ENCODE measurements at places on chromosomes 7 and 10.

- DNase-seq: peak; percentile 79
Measured at GRCh38 chr7:50418086-50418515, 32.0 kb downstream of the FIGNL1 start.

DNA sequence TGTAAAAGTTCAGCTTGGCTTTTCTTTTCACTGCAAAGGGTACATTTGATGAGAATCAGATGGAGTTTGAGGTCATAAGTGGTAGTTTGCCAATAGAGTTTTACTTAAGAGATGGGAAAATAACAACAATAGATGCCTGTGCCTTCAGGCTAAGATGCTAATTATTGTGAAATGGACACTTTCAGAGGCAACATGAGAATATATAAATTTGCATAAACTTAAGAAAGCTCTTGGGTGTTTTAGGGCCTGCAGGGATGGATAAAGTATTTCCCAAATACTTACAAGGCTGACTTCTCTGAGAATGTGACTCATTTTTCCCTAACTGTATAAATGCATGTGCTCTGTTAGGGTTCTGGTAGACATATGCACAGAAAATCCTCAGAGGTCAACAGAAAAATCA lies 200.3 kb upstream of the SVIL start:
- DNase-seq: no peak

DNA sequence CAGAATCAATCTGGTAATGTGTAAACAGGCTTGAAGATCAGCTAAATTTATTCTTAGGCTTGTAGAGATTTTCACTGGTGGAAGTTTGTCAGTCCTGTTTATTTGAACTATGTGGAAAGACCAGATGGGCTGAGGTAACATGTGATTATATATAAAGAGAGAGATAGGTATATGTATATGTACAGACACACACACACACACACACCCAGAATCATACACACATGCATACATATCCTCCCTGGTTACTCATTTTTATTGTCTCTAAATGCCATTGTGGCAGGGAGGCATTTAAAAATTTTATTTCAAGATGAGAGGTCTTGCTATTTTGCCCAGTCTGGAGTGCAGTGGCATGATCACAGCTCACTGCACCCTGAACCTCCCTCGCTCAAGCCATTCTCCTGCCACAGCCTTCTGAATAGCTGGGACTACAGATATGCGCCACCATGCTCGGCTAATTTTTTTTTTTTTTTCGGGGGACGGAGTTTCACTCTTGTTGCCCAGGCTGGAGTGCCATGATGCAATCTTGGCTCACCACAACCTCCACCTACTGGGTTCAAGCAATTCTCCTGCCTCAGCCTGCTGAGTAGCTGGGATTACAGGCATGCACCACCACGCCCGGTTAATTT lies 78.1 kb upstream of the CYTH3 start:
- no peak for DNase-seq

- DNase-seq: no peak
Measured at GRCh38 chr7:92058040-92058439, 76.2 kb downstream of the CYP51A1 start.

GRCh38 chr7:26376175-26376917 lies 84.7 kb downstream of the SNX10 start:
- DNase-seq: peak; percentile 47

- no peak for DNase-seq
Measured at GRCh38 chr7:81715984-81716588, 53.8 kb downstream of the HGF start.

DNA sequence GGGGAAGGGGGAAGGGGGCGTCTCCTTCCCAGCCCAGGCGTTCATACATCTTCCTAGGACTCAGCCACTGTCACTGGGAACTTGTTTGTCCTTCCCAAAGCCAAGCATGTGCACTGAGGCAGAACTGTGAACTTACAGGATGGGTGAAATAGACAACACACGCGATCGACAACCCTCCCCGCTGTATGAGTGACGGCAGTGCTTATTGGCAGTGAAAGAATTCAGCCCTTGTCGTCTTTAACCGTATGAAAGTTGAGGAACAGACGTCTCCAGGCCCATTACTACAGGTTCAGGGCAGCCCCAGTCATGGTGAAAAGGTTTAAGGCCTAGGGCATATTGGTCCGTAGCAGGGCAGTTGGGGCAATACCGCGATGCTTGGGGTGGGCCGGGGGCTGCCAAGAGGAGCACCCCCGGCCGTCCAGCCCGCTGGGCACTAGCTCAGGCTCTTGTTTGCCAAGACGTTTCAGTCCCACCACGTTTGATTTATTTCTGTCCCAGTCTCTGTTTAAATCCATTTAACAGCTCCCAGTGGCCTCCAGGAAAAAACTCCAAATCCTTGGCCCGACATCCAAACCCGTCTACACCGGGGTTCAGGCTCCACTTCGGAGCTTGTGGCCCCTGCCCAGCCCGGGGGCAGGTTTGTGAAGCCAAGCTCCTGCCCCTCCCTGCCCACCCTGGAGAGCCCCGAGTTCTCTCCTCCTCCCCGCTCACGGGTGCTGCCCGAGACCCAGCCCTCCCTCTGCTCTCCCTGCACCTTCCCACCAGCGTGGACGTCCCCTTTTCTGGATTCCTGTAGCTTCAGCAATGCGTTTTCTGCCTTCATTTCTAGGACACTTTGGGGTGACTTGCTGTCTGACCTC lies 159.8 kb downstream of the DNAJB6 start:
- DNase-seq: no peak

DNA sequence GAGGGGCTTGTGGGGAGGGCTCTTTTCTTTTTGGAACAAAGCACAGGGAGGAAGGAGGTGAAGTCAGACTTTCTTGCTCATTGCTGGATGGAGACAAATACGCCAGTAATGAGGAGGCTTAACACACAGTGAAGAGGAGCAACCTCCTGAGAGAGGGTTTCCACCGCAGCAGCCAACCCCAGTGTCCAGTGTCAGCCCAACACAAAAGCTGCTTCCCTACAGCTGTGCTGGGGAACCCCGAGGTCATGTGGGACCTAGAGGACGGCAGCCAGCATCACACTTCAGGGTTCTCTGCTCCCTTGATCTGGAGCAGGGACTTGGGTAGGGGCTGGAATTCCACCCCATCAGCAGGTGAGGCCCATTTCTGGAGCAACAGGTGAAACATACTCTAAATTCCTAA lies 7.7 kb downstream of the BLNK start:
- no peak for DNase-seq

DNA sequence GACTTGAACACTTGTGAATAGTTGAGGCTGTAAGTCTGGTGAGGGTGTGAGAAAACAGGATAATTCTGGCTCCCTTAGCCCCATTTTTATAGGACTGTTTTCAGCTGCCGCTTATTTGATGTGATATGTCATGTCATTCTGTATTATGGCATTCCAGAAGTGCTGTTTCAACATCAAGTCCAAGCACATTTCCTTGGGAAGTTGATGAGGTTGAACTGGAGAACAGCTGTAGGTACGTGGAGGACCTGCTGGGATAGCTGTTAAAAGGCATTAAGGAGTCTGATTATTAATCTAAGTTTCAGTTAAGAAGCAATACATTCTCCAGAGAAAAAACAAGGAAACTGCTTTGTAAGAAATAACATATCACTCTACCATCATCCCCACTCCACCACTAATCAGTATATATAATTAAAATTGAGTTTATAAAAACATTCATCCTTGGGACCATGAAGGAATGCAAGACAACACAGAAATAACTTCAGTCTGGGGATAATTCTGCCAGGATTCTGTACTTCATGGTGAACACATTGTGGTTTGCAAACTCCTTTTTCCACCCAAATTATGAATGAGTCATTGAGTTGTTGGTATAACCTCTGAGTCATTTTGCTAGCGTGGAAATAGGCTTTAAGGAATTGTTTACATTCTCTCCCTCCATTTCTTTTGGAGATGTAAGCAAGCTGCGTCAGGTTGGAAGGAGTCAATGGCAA lies 39.9 kb upstream of the TMEM229A start:
- DNase-seq: no peak

DNA sequence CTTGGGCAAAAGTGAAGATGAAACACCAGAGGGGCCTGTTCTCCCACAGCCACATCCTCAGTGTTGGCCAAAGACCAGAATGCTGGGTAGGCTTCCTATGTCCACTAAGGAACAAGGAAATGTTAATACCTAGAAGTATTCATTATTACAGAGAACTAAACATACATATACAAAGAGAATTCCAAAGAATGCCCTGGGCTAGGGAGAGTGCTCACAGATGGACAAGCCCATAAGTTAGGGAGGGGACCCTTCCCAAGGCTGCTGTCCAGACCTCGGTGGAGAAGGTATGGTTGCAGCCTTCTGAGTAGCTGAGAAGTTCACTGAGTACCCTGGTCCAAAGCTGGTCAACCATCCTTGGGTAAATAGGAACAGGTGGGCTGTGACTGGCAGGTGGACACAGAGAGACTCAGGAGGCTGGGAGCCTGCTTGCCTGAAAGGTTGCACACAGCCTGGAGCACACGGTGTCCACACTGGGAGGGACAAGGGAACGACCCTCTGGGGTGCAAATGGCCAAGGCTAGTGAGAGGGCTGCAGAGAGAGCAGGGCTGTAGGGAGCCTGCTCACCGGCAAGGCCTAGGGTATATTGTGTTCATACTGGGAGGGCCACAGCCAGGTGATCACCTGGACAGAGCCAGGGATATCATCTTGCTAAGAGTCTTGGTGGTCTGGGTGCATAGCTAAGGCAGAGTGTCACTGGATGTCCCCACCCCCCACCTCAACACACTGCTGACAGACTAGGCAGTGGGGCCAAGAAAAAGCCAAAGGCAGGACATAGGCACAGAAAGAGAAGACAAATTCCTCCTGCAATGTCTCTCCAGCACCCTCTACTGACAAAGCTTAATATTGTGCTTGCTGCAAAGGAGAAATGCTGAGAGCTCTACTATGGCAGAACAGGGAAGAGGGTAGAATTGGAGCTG lies 40.3 kb downstream of the CPVL start:
- DNase-seq: no peak

GRCh38 chr7:117212969-117213877 lies 109.6 kb downstream of the WNT2 start:
- peak; percentile 57 for DNase-seq

GRCh38 chr7:28768577-28769147 lies 189.5 kb downstream of the TRIL start:
- DNase-seq: no peak

DNA sequence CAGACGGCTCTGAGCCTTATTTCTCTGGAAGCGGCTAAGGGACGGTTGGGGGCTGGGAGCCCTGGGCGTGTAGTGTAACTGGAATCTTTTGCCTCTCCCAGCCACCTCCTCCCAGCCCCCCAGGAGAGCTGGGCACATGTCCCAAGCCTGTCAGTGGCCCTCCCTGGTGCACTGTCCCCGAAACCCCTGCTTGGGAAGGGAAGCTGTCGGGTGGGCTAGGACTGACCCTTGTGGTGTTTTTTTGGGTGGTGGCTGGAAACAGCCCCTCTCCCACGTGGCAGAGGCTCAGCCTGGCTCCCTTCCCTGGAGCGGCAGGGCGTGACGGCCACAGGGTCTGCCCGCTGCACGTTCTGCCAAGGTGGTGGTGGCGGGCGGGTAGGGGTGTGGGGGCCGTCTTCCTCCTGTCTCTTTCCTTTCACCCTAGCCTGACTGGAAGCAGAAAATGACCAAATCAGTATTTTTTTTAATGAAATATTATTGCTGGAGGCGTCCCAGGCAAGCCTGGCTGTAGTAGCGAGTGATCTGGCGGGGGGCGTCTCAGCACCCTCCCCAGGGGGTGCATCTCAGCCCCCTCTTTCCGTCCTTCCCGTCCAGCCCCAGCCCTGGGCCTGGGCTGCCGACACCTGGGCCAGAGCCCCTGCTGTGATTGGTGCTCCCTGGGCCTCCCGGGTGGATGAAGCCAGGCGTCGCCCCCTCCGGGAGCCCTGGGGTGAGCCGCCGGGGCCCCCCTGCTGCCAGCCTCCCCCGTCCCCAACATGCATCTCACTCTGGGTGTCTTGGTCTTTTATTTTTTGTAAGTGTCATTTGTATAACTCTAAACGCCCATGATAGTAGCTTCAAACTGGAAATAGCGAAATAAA lies 175.5 kb downstream of the RNF216 start:
- DNase-seq: no peak

DNA sequence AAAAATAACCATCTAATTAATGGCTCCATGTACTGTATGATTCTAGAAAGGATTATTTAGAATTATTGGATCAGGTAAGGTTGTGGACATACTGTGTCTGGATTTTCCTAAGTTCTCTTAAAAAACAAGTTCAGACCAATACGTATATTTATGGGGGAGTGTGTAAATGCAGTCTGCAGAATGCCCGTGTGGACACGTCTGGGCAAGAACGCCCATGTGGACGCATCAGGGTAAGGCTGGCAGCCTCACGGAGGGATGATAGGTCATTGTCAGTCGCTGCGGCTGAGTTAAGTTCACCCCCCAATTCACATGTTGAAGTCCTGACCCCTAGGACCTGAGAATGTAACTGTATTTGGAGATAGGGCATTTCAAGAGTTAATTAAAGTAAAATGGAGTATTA lies 160.0 kb upstream of the SHH start:
- no peak for DNase-seq

DNA sequence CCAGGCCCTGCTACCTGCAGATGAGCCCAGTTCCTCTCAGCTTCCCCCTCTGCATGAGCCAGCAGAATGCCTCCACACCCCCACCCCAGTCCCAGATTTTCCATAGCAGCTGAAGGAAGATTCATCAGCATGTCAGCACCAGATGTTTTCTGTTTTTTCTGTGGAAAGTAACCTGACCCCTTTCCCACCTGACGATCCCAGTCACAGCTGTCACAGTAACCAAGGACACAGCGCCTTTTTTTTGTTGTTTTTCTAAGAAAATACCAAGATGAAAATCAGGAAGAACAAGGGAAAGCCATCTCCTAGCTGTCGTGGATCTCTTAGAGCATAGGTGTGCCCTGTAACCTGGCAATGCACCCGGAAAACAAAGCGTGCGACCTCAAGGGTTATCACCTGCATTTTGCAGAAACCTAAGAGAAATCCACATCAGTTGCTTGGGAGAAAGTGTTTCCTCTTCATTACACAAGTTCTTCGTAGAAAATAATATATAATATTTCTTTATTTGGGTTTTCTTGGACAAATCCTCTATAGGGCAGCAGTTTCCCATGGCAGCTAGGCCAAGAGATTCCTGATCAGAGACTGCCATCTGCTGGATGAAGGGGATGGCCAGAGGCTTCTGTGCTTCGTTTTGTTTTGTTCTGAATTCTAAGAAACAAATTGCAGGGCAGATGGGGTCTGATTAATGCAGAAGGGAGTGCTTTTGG lies 401.9 kb downstream of the TNS3 start:
- peak; percentile 19 for DNase-seq

DNA sequence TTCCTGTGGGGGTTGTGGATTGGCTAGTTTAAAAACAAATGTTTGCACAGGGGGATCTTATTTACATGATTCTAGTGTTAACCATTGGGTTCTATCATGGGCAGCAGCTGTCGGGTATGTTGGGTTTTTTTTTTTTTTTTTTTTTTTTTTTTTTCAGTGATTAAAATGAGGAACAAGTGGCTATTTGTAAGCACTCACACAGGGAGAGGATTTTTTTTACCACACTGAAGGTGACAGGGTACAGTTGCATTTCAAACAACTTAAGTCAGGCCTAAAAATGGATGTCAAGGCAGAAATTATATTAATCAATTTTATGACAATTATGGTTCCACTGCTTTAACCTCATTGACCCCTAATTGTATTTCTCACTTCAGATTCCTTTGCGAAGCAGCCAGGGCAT lies 92.8 kb downstream of the CD36 start:
- DNase-seq: no peak

DNA sequence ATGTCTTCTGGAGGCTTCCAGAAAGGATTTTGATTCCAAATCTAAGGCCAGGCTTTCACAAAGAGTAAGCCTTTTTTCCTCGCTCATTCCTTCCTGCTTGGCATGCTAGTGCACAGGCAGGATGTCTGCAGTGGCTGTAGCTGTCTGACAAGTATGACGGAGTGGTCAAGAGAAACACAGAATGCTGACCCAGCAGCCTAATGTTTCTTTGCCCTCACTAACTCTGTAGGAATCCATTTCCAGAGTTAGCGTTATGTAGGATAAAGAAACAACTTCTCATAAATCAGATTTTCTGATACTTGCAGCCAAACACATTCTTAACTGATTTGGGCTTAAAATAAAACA lies 190.8 kb upstream of the AGK start:
- DNase-seq: no peak

Measured in stimulated activated naive CD8-positive, alpha-beta T cell treated with anti-CD3 and anti-CD28 coated beads, Interleukin-15, Interleukin-2, amounts not matched to agents 100 U/mL and 50 U/mL, for 24 hours (primary cell).